ENCODE measurements at places on chromosomes 5 and 9.

DNA sequence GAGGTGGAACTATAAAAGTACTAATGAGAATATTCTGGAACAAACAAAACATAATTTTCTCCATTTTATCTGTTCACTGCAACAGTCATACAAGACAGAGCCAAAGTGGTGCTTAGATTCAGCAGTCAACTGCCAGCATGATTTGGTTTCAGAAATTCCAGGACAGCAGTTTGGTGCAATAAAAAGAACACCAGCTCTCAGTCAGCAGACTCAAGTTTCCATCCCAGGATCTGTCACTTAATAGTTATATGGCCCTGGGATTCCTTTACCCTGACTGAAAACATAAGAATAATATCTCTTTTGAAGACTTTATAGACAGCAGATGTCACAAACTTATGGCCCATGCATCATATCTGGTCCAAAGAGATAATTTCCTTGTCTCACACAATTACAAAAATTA lies 92.8 kb upstream of the RASEF start:
- DNase-seq: no peak

- DNase-seq: no peak
Observed at GRCh38 chr9:98391406-98391805, 136.0 kb upstream of the TBC1D2 start.

- DNase-seq: no peak
Observed at GRCh38 chr5:173962436-173962972, 26.5 kb upstream of the C5orf47 start.

DNA sequence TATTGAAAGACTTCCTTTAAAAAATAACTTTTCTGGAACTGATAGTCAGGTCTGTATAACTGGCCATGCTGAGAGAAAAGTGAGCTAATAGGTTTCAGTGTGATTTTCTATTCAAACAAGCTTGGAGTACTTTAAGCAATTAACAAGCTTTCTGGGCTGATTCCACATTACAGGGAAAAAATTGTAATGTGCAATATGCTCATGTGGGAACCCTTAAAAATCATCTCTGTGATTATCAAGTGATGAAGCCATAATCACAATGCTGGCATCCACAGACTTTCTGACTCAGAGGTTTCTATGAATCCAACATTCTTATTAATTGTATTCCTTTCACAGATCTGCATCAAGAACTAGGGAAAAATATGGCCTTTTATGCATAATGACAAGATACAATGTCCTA lies 212.2 kb upstream of the ACO1 start:
- no peak for DNase-seq
